H1 (cell line): ENCODE measurements at places on chromosomes 6 and 20.

GRCh38 chr20:4814696-4815252 lies 93.1 kb downstream of the PRND start:
- no peaks in the 10 kb centered on the region for H3K36me3 ChIP-seq
- H3K27me3 ChIP-seq, result no peaks in the 10 kb centered on the region
- no peak overlapping the region for H3K27ac ChIP-seq
- no peaks in the 10 kb centered on the region for H3K4me1 ChIP-seq
- no peak overlapping the region for H3K4me3 ChIP-seq
- DNase-seq, result no peak

- H3K36me3 ChIP-seq, result no peaks in the 10 kb centered on the region
- no peaks in the 10 kb centered on the region; the same call in 1 of the 2 replicates for H3K4me1 ChIP-seq
- no peak overlapping the region for H3K4me3 ChIP-seq
- DNase-seq, result no peak
Measured at GRCh38 chr20:23118144-23118543, 32.0 kb upstream of the CD93 start.

DNA sequence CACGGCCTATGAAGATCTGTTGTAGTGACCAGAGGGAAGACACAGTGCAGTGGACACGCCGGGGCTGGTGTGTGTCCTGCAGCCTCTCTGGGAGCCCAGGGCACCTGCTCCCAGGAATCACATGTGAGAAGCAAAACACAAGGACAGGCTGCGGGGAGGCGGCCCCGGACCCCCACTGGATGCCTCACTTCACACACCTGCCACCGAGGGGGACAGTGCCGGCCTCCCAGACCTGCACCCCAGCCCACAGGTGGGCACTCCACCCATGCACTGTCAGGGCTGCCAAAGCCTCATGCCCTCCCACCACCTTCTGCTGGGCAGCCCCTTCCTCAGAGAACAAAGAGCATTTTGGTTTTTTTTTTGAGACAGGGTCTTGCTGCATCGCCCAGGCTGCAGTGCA lies 27.4 kb downstream of the FRMD1 start:
- no peak for DNase-seq
- no peaks in the 10 kb centered on the region; the same call in 1 of the 2 replicates for H3K4me1 ChIP-seq
- H3K4me3 ChIP-seq, result no peak overlapping the region
- H3K27ac ChIP-seq, result no peak overlapping the region
- H3K36me3 ChIP-seq, result no peaks in the 10 kb centered on the region

DNA sequence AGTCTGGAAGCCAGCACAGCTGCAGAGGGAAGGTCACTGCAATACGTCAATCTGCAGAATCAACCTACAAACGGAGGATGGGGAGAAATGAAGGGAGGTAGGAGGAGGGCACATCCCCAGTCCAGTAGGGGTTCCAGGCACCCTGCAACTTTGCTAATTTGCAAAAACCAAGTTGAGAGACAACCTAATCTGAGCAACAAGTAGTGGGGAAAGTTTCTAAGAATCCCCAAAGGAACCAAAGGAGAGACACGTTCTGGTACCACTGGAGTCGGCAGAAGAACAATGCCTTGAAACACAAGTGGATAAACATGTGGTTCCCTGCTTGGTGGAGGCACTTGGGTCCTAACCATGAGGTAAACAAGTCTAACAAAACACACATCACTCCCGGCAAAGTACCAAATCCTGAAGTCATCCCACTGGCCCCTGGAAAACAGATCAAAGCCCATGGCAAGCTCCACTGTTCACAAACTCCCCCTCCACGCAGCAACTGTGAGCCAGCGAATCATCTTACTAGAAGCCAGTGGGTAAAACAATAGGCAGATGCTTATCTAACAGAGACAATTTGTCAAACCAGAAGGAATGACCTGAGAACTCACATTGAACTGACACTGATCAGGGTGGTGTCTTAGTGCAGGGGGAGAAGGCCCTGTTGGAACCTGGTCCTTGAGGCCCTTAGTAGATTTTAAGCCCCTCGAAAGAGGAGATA lies 4.7 kb downstream of the MRPS18A start:
- DNase-seq, result no peak
- no peaks in the 10 kb centered on the region for H3K27me3 ChIP-seq
- H3K27ac ChIP-seq, result no peak overlapping the region
- peaks cover 14% of the 10 kb centered on the region for H3K36me3 ChIP-seq
- H3K4me1 ChIP-seq, result peaks cover 10% of the 10 kb centered on the region

DNA sequence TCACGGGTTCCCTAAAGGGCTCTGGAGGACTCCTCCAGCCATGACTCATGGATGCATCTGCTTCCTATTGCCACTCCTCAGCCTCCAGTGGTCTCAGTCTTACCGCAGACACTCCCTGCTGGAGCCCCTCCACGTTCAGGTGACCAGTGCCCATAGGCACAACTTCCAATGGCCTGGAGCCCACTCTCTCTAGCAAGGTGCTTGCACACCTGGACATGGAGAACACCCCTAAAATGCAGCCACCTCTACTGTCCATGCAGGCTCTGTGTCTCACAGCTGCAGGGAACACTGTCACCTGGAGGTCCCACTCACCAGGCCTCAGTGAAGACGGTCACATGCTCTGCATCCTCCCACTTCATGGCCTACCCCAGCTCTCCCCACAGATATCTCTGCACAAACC lies 36.0 kb downstream of the HUS1B start:
- no peak overlapping the region for H3K27ac ChIP-seq
- H3K4me3 ChIP-seq, result no peak overlapping the region
- H3K27me3 ChIP-seq, result no peaks in the 10 kb centered on the region
- no peaks in the 10 kb centered on the region for H3K4me1 ChIP-seq
- no peak for DNase-seq
- H3K36me3 ChIP-seq, result peaks cover 7% of the 10 kb centered on the region; the same call in 1 of the 2 replicates

DNA sequence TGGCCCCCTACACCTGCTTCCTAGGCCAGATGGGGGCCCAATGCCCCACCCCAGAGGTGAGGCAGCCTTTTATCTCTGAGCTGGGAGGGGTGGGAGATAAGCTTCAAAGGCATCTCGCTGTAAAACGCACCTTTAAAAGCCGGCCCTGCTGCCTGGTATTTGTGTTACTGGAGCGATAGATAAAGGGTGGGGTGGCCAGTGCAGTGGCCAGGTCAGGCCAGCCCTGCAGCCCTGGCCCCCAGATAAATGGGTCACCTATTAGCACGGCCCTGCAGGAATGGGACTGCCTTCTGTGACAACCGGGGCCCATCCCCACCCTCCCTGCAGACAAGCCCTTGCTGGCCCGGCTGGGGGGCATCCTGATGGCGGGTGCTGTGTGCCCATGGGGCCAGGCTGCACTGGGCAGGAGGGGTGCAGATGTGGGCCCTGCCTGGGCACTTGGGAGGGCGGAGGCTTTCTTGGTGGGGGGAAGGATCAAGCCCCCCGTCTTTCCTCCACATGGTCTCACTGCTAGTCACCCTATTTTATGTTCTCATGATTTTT lies 3.0 kb upstream of the RBBP8NL start:
- no peak overlapping the region for H3K4me3 ChIP-seq
- DNase-seq, result no peak
- peaks cover 38% of the 10 kb centered on the region for H3K4me1 ChIP-seq
- no peaks in the 10 kb centered on the region for H3K27me3 ChIP-seq
- H3K36me3 ChIP-seq, result no peaks in the 10 kb centered on the region
